Endothelial cell (in vitro differentiated cells): ENCODE measurements at places on chromosomes 7 and 10.
A peak's percentile ranks its signal among the peaks of the same experiment; 100 is the strongest.

GRCh38 chr10:33638891-33639290, 304.4 kb upstream of the NRP1 start:
- DNase-seq: no peak

GRCh38 chr10:103884681-103885139, 29.3 kb upstream of the SH3PXD2A start:
- peak; percentile 62 for DNase-seq

- no peak for DNase-seq
Observed at GRCh38 chr10:128416231-128416630, 290.0 kb upstream of the MKI67 start.

- no peak for DNase-seq
Observed at GRCh38 chr7:94055963-94056362, 51.8 kb upstream of the BET1 start.

GRCh38 chr10:59523851-59524250, 161.5 kb upstream of the FAM13C start:
- DNase-seq: no peak

DNA sequence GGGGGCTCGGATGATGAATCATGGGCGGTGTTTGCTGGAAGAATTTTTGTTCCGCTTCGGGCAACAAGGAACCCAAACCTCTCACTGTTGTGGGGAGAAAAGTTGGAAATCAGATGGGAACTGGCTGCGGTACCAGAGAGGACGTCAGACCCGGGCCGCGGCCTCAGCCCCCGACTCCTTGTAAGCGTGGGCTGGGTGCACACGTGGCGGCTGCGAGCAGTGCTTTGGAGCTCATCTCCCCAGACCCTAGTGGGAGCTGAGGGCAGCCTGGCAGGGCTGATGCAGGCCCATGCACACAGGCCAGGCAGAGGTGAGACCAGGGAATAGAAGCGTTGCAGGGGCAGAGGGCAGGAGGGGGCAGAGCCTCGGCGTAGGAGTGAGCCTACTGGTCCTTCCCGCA, 136.5 kb downstream of the FAM53B start:
- DNase-seq: no peak

- DNase-seq: no peak
Observed at GRCh38 chr10:44053391-44053790, 331.5 kb downstream of the CXCL12 start.

GRCh38 chr10:59060852-59061251, 115.6 kb upstream of the PHYHIPL start:
- DNase-seq: no peak

DNA sequence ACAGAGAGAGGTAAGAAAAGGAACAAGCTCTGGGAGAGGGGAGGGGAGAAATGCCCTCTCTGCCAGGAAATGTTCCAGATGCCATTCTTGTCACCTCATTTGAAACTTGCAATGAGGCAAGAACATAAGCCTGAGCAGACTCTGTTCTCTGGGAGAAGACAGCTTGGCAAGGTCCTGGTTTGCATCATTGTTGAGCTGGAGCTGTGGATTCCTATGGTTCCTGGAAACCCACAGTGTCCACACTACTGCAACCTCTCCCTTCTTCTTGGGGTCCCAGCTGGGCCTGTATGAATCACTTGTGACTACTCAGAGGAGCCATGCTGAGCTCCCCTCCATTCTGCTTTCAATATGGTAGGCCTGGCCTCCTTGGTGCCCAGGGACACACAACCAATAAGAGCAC, 60.8 kb upstream of the HECTD2 start:
- DNase-seq: peak; percentile 17

DNA sequence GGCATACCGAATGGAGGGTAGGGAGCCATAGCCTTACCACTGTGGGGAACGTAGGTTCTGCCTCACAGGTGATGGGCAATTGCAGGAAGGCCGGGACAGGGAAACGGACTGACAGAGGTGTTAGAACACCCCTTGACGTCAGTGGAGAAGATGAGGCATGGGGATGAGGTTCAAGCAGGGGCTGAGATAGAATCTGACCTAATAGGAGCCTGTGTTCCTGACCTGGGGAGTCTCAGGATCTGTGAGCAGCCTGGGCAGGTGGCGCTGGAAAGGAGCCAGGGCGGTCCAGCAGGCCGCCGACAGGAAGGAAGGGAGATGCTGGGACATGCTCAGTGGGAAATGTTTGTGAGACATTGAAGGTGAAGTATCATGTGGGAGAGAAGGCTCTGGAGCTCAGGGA, 109.4 kb downstream of the WDFY4 start:
- no peak for DNase-seq

DNA sequence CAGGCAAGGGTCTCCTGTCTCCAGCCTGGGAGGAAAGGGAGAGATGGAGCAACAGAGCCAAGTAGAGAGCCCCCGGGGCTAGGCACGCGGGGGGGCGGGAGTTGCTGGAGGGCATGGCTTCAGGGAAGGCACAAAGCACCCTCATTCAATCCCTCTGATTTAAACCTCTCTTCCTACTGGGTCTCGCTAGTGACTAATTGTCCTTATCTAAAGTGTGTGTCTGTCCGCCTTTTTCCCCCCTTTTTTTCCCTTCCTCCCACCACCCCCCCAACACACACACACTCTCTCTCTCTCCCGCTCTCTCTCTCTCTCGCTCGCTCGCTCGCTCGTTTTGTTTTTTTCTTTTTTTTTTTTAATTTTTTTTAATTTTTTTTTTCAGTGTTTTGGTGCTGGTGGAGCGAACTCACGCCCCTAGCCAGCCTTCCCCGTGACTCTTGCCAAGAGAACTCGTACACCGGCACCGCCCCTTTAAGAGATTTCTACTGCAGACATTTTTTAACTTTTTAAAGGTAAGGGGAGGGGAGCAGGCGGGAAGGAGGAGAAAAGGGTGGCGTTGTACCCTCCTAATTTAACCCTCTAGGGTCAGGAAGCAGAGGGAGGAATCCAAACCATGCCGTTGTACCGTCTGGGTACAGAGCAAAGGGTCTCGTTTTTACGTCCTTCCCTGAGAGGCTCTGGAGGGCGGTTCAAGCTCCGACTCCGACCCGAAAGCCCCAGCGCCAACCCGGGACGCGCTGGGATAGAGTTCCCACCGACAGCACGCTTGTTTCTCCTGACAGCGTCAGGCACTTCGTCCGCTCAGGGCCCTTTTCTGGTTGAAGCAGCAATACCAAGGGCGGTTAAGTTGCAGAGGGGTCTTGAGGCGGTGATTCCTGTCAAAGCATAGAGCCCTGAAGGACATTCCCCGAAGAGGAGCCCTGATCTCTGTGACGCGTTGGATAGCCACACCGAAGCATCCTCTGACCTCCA, at the start of gene HPSE2:
Gene HPSE2, minus strand, starts transcription at position 195 of the 969 bp plus-strand sequence.
- DNase-seq: peak; percentile 29

DNA sequence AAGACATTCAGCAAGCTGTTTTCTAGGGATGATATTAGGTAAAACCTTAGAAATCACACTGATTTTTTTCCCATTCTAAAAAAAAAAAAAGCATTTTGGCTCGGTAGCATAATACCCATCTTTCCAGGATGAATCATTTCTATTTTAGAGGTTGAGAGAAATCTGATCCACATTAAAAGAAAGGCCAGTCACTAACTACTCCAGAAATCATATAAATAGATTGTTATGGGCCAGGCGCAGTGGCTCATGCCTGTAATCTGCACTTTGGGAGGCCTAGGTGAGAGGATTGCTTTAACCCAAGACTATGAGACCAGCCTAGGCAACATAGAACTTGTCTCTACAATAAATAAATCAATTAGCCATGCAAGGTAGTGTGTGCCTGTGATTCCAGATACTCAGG, 164.3 kb downstream of the BAMBI start:
- no peak for DNase-seq

GRCh38 chr7:155577509-155577905, 31.1 kb upstream of the CNPY1 start:
- no peak for DNase-seq

DNA sequence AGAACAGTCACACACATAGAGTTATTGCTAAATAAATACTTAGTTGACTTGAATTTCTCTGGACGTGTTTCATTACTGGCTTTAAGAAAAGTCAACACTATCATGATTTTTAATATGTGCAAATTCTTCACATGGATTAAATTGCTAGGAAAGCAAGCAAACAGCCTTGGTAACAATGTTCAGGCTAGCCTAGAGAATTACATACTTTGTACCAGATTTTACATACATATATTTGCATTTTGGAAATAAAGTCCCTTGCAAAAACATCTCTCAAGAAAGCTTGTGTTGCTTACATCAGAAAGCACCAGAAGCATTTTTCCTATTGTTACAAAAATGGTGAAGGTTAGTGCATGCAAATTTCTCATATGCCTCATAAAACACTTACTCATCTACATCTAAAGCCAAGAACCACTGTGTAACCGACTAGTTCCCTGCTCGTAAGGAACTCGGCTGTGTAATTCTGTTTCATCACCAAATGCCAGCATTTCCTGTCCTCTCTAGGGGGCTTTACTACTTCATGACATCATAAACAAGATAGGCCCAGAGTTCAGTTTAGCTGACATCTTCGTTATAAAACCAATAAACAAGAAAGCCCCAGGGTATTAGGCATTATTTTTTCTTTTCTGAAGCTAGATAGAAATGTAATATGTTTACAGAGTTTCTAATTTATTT, 87.8 kb downstream of the CFAP58 start:
- DNase-seq: no peak

DNA sequence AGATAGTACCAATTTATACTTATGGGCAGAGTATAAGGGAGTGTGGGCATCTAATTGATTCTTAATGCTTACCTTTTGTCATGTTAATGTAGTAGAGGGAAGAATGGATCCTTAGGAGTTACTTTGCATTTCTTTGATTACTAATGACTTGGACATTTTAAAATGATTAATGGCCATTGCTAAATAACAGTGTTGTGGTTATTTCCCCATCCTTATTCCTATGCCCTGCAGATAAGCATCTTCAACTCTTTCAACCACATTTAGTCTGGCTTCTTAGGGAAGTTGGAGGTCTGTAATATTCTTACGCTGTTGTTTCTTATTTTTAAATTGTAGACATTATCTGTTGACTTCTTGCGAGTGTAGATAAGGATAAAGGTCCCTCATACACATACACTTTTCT, 37.2 kb downstream of the KAT6B start:
- DNase-seq: no peak

DNA sequence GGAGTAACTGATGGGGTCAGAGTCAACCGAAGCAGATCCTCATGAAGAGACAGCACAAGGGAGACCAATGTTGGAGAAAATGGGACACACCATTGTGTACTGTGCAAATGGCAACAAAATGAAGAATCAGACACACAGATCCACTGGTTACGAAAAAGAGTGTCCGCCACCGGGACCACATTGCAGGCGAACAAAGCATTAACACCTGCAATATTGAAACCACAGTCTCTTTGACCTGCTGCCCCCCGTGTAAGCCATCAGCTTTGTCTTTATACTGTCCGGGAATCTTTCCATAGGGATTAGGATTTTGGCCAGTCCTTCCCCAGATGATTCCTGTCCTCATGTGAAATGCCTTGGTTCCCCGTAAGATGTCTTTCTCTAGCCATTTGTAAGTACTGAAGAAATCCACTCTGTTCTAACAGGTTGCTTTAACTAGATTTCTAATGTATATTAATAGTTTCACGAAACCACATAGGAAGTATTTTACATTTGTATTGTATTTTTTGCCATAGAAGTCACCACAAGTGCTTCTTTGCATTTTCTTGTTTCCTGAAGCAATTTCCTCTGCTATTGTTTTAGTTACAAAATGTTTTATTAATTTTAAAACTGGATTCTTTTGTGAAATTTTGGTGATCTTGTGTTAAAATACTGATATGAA, 140.8 kb upstream of the NFE2L3 start:
- DNase-seq: no peak

GRCh38 chr7:4460597-4460996, 221.5 kb upstream of the FOXK1 start:
- DNase-seq: no peak

GRCh38 chr7:151115121-151115835, 29.0 kb downstream of the AGAP3 start:
- DNase-seq: peak; percentile 42
